Large intestine (tissue), 12 donors: ENCODE measurements at places on chromosomes 3 and 15.

DNA sequence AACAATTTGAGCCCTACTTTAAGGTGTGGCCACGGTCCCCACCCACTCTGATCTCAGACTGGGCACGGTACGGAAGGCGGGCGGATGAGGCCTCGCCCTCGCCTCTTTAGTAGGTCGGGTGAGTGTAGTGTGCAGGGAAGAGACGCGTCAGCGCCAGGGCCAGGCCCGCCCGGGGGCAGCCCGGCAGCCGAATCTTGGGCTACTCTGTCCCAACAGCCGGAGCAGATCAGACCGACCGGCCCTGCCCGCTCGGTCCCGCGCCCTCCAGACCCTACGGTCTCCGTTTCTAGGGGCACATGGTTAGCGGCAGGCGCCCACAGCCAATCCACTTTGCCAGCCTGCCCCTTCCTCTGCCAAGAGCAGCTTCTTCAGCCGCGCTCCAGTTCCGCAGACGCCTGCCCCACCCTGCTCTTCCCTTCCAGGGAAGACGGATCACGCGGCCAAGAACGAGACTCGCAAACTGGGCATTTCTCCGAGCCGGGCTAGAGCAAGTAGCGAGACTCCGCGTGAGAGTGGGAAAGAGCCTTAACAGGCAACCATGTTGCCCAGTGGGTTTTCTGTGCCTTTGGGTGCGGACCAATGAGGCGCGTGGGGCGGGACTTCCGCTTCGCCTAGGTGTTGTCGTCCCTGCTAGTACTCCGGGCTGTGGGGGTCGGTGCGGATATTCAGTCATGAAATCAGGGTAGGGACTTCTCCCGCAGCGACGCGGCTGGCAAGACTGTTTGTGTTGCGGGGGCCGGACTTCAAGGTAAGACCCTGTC is at the start of gene RNF13:
Gene RNF13 (plus strand): TSS at position 610 of the 761 bp plus-strand sequence. CDS start 32,812 bp downstream, outside the sequence.
- DNase-seq, result peak; percentile 92

DNA sequence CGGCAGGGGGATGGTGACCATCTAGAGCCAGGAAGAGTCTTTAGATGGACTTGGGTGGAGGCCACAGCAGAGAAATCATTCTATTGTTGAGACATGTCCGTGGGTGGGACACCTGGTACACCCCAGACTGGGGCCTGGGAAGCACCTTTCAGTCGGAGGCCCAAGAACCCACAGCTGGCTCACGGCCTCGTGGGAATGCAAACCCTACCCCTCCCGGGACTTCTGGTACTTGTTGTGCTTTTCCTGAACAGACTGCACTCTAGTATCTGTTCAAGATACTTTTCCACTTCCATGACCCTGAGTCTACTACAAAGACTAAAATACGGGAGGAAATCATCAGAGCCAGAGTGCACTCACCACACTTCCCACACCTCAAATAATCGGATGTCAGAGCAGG is 60.7 kb downstream of the BDH1 start:
- DNase-seq, result no peak

DNA sequence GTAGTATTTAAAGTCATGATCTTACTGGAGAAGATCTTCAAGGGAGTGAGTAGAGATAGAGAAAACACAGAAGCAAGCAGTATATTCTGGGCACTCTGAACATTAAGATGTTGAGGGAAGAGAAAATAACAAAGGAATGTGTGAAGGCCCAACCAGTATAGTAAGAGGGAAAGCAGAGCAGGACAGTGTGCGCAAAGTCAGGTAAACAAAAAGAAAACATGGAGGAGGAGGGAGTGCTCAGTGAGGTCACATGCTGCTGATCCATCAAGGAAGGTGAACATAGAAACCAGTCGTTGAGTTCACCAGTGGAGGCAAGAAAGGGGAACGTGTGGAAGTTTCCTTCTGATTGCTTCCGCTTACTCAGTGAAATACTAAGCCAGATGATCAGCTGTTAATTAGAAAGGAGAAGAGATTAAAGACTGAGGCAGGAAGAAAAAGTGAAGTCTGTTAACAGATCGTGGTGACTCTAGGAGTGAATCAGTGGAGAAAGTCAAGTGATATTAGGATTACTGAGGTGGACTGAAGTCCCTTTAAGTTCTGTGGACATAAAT is 47.2 kb downstream of the OPA1 start:
- no peak for DNase-seq

GRCh38 chr3:185702262-185703225 is 116.4 kb downstream of the SENP2 start:
- no peak for DNase-seq

GRCh38 chr15:68418611-68419161 is 13.3 kb downstream of the ITGA11 start:
- peak; percentile 45 for DNase-seq

DNA sequence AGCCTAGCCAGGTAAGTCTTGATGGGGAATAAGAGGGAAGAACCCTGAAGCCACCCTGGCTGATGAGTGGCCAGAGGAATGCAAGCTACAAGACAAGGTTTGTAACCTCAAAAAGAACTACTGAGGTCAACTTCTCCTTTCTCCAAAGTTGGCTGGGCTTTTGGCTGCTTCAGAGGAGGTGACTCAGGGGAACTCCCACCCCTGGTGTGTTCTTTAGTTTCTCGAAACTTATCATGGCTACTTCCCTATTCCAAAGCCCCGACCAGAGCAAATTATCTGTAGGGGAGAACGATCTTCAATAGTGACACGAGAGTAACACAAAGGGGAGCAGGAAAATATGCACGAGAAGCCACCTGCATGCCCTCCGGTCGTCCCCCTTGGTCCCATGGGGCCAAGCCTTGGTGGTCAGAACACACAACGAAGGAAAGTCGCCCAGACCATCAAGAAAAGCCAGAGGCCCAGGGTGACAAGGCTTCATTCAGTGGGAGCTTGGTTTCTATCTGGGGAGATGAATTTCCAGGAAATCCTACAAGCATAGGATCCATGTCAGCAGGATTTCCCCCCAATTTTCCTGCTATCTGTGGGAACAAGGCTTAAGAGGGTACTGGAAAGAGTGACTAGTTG is 6.5 kb upstream of the BCL2A1 start:
- no peak for DNase-seq

DNA sequence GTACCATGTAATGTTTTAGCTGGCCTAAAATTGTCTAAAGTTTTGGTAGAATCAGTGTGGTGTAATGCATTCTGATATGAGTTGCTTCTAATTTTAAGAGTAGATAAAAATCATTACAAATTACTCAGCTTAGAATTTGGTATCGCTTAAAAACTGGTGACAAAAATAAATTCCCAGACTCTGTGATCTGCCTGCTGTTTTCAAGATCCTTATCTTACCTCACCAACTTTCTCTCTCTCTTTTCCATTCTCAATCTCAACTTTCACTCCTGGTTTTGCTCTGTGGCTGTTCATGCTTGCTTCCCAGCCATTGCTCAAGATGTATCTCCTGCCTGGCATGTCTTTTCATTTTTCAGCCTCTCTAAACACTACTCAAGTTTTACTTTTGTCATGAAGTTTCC is 45.7 kb downstream of the TCF12 start:
- DNase-seq, result no peak

DNA sequence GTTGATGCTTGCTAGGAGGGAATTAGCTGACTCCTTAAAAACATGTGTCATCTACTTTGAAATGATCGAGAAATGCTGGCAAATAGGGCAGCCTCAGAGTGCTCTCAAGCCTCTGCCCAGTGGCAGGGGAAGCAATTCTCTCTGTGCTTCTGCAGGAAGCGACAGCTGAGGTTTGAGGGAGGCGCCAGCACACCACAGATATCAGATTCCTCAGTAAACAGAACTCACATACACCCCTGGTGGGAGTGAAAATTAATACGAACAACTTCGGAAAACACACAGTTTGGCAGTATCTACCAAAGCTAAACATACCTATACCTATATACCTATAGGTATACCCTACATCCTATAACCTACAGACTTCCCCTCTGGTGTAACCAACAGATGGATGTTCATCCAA is 61.3 kb downstream of the NSMCE3 start:
- no peak for DNase-seq

DNA sequence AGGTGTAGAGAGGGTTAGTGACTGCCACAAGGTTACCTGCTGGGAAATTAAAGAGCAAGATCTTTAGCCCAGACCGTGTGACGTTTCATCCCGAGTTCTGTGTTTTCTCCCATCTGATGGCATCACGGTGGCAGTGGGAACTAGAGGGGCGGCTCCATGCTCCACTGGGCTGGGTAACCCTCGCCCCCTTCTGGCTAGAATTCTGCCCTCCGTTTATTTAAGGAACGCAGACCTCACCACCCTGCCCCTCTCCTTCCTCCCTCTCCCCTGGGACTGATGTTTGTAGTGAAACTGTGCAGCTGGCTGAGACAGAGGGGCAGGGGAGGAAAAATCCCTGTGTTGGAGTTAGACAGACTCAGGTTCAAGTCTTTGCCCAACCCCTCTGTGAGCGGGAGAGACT is 65.6 kb downstream of the ITGA11 start:
- DNase-seq, result no peak

- DNase-seq, result no peak
Measured at GRCh38 chr3:31529421-31529820, 3.3 kb upstream of the STT3B start.

DNA sequence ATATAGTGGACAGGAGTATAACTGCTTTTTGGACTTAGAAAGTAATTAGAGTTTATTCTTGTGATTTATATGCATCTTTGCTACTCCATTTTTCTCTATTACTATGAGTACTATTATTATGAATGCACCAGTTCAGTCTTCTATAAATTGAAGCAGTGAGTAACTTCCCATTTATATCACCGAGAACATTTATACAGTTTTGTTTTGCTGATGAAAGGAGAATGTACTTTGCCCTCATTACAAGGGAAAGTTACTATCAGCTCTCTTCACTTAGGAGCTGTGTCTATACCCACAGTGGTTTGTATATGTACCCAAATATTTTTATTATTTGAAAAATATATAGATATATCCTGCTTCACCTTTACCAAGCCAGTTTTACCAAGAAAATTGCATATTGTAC is 5.7 kb downstream of the KBTBD12 start:
- peak; percentile 19 for DNase-seq

DNA sequence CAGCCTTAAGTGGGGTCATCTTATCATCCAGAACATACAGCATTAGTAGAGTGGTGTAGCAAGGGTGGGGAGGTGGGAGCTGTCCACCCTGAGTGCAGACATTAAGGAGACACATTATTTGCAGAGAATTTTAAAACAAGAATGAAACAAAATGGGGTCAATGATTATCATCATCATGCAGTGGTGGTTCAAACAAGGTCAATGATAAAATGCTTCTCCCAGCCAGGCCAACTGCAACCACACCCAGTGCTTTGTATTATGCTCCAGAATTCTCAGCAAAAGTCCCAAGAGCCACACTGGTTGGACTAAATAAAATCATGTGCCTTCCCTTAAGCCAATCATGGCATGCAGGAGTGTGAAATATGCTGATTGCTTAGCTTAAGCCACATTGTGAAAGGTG is 96.7 kb upstream of the FHIT start:
- no peak for DNase-seq

- DNase-seq, result no peak
Measured at GRCh38 chr15:80828796-80829195, 49.6 kb downstream of the CEMIP start.

DNA sequence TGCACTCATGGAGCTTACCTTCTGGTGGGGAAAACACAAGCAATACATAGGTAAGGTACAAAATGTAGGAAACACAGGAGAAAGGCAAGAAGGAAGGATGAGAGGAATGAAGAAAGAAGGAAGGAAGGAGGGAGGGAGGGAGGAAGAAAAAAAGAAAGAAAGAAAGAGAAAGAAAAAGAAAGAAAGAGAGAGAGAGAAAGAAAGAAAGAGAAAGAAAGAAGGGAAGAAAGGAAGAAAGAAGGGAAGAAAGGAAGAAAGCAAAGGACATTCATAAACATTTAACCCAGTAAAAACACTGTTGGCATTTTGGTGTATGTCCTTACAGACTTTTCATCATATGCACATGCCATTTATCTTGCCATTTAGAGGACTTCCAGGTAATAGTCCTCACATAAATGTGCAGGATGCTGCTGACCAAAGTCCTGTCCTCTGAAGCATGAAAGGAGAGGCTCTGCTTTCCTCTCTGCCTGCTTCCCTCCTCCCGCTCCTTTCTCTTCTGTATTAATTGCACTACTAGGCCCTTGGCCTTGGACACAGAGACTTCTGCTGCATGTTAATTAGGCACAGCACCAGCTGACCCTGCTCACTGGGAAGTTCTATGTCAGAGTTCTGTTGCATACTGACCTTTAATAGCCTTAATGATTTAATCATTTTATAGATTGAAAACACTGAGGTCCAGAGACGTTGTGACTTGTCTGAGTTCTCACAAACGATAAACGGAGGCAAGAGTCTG is 29.7 kb upstream of the NDUFB4 start:
- no peak for DNase-seq

DNA sequence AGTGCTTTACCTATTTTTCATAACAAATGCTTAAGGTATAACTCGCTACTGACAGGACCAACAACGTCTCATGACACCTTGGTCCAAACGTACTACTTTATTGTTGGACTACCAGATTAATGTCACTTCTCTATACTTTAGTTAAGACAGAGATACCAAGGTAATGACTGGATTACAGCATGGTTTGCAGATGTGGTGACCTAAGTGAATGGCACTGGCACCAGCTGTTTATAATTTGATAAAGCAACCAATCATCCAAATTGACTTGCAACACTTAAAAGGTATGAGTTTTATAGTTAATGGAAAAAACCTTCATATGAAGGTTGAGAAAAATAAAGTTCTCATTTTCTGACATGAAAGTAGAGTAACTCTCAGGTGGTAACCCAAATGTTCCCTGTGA is 209.0 kb downstream of the NEK10 start:
- no peak for DNase-seq

- DNase-seq, result no peak
Measured at GRCh38 chr15:49042165-49042564, 4.1 kb downstream of the SECISBP2L start.

DNA sequence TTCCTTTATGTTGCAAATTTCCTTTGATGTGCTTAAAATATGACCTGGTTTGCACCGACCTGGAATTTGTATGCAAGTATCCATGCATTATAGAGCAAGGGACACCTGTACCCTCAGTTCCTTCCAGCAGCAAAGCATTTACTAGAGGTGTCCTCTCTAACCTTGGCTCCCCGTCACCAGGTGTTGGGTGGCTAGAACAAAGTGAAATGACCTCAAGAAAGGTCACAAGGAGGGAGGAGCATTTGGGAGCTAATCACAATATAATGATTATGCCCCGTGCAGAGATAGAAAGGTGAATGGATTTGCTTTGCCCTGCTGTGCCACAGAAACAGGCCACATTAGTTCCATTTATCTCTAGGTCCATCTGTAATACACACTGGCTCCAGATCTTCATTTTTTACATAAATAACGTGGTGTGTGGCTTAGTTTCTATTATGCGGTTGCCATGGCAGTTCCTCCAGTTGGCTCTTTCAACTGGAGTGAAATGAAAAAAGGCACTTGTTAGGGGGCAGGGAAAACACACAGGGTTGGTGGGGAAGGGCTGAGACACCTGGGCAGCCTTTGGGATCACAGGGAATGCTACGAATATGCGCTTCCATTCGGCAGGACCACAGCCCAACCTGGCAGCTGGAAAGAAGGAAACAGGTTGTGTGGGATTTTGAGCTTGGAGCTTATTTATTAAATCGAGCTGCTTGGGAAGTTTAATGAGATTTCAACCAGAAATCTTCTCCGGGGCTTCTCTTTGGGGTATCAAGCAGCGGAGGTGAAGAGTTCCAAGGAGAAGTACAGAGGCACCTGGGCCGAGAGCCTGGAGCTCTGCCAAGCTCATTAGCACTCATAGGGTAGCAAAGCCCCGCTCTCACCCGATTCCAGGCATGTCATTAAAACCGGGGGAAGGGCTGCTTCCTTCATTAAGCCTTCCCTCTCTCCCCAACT is 233.5 kb upstream of the ST8SIA2 start:
- DNase-seq, result no peak

GRCh38 chr3:50050361-50050760 is 38.4 kb upstream of the RBM5 start:
- no peak for DNase-seq
